ENCODE measurements at places on chromosomes 1 and 21.
A peak's percentile ranks its signal among the peaks of the same experiment; 100 is the strongest.

- no peak for DNase-seq
These were observed 164.4 kb downstream of the PBX1 start for GRCh38 chr1:164723296-164723798.

DNA sequence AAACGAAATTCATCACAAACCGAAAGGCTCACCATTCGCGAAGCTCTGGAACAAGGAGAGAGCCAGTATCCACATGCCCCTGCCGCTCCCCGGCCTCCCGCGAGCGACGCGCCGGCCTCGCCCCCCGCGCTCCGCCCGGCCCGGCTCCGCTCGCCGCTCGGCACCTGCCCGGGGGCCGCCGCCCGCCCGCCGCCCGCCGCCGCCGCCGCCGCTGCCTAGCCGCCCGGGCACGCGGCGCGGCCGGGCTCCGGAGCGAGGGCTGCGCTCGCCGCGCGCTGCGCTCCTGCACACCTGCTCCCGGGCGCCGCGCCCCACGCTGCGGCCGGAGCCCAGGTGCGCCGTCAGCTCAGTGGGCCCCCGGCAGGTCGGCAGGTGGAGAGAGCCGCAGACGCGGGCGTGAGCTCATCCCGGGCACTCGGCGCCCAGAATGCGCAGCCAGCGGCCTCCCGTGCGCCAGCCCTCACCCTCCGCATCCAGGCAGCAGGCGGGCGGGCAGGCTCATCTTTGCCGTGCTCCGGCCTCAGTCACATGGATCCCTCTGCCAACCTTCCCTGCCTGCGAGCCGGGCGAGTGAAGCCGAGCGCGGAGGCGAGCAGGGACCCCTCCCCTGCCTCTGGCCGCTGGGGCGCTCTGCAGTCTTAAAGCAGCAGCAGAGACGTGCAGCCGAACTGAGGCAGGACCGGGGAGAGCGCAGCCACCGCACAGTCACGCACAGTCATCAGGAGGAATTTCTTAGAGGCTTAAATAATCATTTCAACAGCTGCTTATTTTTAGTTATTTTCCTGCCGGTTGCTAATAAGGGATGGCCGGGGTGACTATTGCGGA lies at the start of gene DSCAM:
Gene DSCAM (minus strand): TSS at position 572 of the 825 bp plus-strand sequence. CDS start 497 bp downstream, at position 75.
- no peak for DNase-seq

DNA sequence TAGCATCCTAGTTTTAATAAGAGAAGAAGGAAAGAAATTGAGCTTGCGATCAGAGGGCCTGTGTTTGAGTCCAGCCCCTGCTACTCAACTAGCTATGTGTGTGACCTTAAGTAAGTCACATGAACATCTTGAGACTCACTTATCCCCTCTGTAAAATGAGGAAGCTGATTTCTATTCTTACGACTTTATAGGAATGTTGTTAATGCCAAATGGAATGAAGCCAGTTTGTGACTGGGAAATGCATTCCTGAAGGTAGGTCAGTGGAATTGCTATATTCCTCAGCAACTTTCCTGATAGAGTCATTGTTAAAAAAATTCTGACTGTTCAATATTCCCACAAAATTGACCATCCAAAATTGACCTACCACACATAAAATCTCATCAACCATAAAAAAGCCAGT lies 14.9 kb downstream of the FASLG start:
- no peak for DNase-seq

GRCh38 chr1:24903955-24904730 lies 25.9 kb downstream of the RUNX3 start:
- no peak for DNase-seq

DNA sequence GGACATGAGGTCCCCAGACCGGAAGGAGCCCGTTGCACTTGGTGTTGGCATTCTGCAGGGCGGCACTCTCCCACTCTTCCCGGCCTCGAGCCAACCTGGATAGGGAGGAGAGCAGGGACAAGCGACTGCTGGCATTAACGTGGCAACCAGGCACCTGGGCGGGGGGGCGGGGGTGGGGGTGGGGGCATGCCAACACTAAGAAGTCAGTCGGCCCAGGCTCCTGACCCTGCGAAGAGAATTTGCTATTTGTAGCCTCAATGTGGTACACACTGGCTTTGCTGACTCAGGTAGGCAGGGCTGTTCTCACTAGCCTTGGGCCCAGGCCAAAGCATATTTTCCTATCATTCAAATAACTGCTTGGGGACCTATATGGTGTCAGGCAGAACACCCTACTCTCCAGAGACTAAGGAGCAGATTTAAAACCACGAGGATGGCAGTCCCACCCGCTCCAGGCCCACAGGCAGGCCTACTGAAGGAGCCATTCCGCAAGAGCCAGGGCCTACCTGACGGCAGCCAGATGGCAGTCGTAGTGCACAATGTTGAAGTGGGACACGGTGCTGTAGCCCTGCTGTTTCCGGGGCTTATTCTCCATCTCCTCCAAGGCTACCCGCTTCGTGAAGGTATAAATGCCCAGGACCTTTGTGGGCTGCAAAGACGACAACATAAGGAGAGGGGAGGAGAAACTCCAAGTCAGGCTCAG lies 123.7 kb downstream of the UBR4 start:
- no peak for DNase-seq

GRCh38 chr21:32073190-32073589 lies 200.4 kb downstream of the HUNK start:
- DNase-seq, result no peak

GRCh38 chr1:150663321-150663720 lies 33.6 kb downstream of the GOLPH3L start:
- no peak for DNase-seq

- DNase-seq, result no peak
These were observed at the start of gene KIAA0319L for GRCh38 chr1:35557118-35557610. TSS of gene KIAA0319L (minus strand) at chr1:35557403. CDS start at chr1:35554491, 2,912 bp downstream.

DNA sequence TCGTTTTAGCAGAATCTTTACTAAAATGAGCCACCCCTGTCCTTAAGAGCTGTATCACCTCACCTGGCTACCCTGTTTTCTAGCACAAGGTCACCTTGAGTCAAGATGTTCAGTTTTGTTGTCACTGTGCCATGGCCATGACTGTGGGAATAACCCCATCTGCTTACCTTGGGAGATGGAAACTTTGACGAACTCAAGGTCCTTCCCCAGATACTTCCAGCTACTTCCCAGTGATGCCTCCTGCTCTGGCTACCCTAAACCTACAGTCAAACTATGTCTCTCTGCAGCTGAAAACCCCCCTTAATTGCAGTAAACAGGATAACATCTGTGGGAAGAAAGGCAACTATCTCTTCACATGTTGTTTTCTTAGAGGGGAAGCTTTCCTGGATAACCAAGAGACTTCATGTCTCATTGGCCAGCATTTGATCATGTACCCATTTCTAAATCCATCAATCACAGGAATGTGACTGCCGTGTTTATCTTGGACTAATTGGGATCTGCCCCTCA lies 89.5 kb upstream of the C1orf21 start:
- DNase-seq, result no peak

- DNase-seq, result no peak
These were observed 898 bp upstream of the PTGS2 start for GRCh38 chr1:186681121-186681520.

GRCh38 chr1:78665809-78666208 lies 16.2 kb downstream of the IFI44 start:
- no peak for DNase-seq

DNA sequence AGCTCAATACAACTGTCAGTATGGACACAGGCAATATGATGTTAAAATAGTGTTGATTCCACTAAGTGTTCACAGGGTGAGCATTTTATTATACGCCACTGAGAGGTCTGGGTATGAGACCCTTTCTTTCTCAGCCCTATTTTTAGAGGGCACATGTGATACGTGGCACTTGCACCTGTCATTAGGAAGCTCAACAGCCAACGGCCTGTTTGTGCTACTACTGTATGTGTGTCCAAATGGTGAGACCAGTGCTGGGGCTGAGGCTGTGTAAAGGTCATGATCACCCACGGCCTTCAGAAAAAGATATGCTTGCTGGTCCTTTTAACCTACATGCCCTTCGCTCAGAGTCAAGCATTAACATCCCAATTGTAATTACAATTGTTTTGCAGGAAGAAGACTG lies 176.2 kb downstream of the DUSP10 start:
- DNase-seq, result no peak

DNA sequence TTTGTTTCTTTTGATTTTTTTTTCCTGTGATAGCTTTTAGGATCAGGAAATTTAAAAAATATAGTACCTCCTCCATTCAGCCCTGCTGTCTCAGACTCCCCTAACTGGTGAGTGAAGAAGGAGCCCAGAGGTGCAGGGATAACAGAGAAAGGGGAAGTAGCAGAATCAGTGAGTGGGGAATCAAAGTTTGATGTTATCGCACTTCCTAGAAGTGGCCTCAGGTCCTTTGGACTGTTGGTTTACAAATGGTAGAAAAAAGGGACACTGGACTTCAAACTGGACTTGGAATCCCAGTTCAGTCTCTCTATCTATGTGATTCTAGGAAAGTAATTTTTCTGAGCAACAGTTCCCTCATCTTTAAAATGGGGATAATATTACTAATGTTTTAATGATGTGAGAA lies 99.5 kb downstream of the FGGY start:
- DNase-seq, result no peak

- no peak for DNase-seq
These were observed 151.4 kb downstream of the CHRM3 start for GRCh38 chr1:239537795-239538194.

DNA sequence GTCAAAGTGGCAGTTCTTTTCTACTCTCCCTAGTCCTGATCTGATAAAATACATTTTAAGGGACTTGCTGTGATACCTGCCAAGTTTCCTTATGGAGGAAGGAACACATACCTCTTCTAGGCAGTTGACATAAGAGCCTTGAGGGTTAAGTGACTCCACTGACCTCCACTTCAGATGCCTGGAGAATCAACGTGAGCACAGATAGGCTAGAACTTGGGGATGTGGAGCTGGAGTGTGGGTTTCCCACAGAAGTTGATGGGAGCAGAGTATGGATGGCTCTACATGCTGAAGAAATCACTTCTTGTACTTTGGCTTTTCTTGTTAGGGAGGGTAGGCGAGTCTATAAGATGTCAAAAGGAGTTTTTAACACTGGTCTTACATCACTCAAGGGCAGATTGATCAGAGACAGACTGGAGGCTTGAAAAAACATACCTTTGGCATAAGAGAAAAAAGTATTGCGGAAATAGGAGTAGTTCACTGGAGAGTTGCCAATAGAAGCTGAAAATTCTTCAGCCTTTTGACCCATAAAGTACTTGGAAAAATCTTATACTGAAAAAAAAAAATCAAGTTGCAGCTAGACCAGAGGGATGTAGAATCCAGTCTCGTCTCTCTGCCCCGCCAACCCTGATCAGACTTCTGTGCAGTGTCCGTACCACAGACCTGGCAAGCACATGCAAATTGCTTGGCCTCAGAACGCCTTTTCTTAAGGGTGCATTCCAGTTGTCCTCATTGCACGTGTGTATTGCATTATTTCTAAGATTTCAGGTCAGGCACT lies 5.5 kb downstream of the RHOU start:
- DNase-seq, result no peak

- DNase-seq, result no peak
These were observed 23.2 kb downstream of the CRYAA start for GRCh38 chr21:43191971-43192370.

- no peak for DNase-seq
These were observed 41.1 kb downstream of the GLIS1 start for GRCh38 chr1:53697721-53698383.

DNA sequence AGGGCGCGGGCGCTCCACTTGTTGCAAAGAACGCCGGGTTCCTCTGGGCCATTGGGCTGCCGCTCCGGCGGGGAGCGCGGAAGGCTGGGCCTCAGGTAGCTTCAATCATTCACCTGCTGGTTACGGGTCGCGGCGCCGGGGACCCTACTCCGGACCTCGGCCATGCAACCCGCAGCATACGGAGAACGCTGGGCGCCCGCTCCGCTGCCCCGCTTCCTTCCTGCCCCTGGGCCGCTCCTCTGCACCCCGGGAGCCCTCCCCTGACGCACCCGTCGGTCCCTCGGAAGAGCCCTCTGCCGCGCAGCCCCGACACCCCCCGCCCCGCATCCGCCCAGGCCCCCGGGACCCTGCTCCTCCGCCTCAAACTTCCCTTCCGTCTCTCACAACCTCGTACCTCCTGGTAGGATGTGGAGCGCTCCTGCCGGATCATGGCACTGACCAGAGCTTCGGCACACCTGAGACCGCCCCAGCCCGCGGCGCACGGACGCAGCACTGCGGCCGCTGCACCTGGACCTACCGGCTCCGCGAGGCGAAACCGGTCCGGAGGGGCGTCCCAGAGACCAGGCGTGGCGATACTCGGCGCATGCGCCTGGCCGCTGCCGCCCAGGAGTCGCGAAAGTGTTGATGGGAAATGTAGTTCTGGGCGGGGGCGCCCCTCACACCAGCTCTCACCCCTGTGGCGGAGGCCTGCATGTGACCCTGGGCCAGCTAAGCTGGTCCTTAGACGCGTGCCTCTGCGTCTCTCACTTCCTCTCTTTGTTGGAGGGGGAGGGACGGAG lies at the start of gene PACC1:
Gene PACC1 (minus strand): TSS at position 559 of the 779 bp plus-strand sequence. CDS start 129 bp downstream, at position 430.
- DNase-seq, result peak; percentile 82

- no peak for DNase-seq
These were observed 186.8 kb downstream of the SMYD3 start for GRCh38 chr1:246320286-246320685.

DNA sequence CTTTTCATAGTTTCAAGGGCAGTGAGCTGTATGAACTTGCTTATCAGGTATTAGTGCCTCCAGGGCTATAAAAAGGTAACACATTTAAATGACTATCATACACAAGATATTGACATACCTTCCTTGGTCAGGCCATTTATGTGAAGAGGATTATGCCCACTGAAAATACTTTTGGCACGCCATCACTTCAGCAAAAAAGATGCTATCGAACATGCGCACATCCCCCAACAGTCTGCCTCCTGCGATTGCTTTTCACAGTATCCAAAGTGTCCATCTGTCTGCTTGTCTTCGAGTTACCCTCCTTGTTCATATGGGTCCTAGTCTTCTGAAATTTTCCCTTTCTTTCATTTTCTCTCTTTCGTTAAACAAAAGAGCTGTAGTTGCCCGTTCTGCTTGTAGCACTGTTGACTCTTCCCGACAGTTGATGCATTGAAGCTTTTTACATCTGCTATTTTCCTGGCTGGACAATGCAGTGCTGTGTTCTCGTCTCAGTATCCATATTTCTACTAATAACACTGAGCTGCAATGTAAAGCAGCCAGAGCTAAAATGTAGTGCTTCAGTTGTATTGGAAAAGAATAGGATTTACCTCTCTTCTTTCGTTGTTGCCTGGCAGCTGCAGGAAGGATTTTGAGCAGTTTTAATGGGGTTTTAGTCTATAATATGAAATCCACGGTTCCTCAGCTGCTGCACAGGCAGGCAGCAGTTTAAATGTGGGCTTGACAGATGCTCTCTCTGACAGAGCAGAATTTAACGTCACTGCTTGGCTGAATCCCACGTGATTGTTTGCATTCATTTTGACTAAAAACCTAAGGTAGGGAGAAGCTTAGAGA lies at the start of gene B3GALT2:
Gene B3GALT2 (minus strand): TSS at position 713 of the 831 bp plus-strand sequence. CDS start 5,051 bp downstream, outside the sequence.
- peak; percentile 17 for DNase-seq

GRCh38 chr21:39007532-39007931 lies 175.7 kb downstream of the PSMG1 start:
- no peak for DNase-seq

Data from T-helper 17 cell (primary cell).